ENCODE measurements at places on chromosomes 4 and X.

- DNase-seq, result no peak
Observed at GRCh38 chrX:48800574-48801279, 1.1 kb upstream of the HDAC6 start.

DNA sequence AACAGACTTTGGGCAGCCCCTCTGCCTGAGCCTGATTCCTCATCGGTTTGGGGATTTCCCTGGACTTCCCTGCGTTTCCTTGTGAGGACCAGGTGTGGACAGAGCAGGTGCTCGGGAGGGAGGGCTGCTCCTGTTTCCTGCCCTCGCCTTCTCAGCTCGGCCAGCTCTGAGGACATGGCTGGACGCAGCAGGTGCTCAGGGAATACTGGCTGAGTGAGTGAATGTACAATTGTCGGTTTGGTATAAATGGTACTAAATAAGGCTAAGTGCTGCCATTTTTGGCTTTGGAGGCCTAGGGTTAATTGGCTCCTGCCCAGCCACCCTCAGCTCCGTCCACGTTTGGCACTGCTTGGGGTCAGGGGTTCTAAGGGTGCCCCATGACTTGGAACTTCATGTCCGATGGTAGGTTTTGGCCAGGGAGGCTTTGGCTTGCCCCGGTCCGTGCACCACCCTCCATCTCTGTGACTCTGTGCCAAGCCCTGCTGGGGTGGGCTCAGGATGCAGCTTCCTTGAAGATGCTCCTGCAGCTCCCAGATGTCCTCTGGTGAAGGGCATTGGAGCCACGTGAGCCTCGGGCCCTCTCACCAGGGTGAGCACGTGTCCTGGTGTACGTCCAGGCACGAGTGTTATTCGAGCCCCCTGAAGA, 45.0 kb upstream of the NKX1-1 start:
- no peak for DNase-seq

GRCh38 chr4:31896349-31896748, 1176.2 kb downstream of the PCDH7 start:
- no peak for DNase-seq

DNA sequence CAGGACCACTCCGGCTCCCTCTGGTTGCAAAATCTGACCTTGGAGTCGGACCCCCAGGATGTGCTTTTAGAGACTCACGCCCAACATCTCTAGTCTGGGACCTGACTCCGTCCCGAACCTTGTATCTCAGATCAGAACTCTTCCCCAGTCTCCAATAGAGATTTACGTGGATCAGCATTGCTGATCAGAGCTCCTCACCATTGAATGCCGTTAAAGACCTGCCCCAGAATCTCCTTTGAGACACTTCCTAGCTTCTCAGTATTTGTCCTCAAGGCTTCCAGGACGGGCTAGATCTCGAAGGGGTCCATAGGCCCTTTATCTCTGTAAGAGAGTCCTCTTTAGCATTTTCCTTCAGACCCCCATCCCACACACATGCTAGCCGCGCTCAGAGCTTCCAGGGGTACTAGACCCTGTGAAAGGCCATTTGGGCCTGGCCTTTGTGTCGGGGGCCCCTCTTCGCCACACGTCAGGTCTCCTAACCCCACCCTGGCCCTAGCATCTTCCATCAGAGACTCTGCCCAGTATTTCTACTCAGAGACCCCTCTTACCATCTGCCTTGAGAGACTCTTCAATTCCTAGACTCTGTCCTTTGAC, 662 bp downstream of the UBA1 start:
- no peak for DNase-seq
